ENCODE measurements at places on chromosomes 4 and X.
A peak's percentile ranks its signal among the peaks of the same experiment; 100 is the strongest.

GRCh38 chr4:66741081-66741480 is 804.2 kb downstream of the CENPC start:
- no peak for DNase-seq

GRCh38 chr4:90597927-90598326 is 470.7 kb downstream of the CCSER1 start:
- DNase-seq = no peak

- no peak for DNase-seq
Observed at GRCh38 chr4:20096911-20097310, 154.8 kb upstream of the SLIT2 start.

DNA sequence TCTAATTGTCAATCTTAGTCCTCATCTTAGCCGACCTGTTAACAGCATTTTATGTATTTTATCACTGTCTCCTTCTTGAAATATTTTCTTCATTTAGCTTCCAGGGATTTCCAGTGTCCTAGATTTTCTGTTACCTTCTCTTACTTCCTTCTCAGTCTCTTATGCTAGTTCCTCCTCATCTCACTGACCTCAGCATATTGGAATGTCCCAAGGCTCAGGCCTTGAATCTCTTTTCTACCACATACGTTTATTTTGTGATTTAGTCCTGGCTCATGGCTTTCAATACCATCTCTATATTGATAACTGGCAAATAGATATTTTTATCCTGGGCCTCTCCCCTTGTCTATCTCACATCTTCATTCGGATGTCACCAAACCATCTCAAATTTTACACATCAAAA is 61.1 kb downstream of the IQCM start:
- DNase-seq = no peak

GRCh38 chr4:70759627-70760026 is 37.9 kb downstream of the RUFY3 start:
- DNase-seq = no peak

DNA sequence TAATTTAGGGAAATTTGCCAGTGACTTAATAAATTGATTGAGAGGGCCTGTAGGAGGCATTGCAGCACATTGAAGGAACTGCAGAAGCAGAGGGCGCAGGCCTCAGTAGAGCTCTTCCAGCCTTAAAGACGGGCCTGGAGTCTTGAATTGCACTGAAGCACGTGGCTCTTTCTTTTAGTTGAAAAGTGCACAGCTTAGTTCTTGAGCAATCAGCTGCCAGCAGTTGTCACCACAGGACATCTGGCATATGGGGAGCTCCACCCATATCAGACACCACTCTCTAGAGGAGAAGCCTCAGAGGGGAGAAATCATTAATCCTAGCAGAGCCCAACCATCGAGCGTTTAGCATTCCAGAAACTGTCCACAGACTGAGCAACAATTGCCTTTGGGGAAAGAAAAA is 16.0 kb upstream of the FGF16 start:
- DNase-seq = no peak

DNA sequence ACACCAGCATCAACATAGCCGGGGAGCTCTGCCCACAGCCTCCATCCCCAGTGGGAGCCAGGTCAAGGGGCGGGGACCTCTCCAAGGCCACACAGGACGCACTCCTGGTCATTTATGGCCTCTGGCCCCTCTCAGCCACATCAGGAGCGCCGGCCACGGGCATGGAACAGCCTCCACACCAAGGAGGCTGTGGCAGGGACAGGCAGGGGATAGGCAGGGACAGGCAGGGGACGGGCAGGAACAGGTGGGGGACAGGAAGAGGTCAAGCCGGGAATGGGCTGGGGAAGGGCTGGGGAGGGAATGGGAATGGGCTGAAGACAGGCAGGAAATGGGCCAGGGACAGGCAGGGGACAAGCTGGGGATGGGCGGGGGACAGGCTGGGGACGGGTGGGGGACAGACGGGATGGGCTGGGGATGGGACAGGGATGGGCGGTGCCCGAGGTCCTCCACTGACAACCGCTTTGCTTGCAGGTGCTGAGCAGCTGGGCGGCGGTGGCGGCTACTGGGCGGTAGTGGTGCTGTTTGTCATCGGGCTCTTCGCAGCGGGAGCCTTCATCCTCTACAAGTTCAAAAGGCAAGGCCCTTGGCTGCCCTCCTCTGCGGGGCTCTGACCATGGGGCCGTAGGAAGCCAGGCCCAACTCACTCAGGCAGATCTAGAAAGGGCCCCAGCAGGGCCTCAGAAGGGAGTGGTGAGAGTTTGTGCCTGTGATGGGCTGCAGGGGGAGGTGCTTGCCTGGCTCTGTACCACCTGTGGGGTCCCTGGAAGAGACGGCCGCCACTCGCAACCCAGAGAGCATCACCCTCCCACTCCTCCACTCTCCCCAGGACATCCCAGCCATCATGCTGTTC is 205.6 kb downstream of the AFAP1 start:
- no peak for DNase-seq

DNA sequence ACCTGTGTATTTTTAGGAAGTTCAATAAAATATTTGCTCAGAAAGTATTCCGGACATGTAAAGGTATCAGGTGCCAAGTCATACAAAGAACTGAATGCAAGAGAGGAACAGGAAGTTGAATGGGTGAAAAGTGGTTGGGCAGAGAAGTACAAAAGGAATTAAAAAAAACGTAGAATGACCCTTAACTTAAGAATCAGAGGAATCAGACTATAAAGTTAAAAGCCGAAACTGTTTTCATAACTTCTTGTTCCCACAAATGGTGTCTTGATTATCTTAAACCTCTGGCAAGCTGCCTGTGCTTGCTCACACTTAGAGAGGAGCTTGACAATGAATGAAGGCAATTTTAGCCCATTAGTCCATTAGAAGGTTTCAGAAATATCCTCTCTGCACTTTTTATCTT is 81.6 kb upstream of the HHIP start:
- DNase-seq = no peak

DNA sequence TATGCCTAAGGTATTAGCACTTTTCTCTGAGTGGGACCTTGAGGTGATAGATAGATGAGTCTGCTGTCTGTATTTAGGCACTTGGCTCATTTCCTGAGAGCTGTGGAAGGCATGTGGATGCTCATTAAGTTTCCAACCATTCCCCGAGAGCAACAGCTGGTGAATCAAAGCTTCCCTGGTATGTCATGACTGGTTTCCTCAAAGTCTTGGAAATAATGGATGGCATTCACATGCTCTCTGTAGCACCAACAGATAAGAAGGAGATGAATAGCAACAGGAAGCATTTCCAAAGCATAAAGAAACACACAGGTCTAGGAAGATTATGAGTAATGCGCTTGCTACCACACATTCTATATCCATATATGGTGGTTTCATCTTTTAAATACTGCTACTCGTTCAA is 118.3 kb upstream of the ETNPPL start:
- DNase-seq = no peak

GRCh38 chr4:169060391-169061091 is 50.5 kb upstream of the CBR4 start:
- no peak for DNase-seq

GRCh38 chr4:82423245-82424054 is 6.8 kb downstream of the HNRNPDL start:
- DNase-seq = no peak

DNA sequence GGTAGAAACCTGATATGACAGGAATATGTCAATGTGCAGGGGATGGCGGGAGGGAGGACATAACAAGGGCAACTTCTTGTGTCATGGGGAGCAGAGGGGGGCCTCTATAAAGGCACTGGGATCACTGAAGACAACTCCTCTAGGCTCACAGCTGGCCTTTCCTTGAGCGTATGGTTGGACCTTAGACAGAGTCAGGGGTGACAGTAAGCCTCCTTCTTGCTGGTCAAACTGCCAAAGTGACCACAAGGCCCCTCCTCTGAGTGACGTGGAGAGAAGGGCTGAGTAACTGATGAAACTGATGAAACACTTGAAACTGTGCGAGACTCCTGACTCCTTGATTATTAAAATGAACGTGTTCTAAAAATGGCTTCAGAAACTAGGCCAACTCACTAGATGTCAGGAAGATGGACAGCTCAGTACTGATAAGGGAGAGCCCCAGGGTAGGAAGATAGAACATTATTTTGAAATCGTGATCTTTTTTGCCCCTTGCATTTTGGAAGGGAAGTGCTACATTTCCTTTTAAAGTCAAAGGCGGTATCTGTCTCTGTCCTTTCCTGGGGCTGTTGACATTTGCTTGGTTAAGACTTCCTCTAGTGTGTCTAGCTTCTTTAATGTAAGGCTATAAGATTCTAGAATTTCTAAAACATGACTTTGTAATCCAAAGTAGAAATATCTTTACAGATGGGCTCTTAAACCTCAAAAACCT is 1.6 kb downstream of the RAB33A start:
- peak; percentile 17 for DNase-seq

GRCh38 chr4:114036426-114036825 is 57.0 kb upstream of the ARSJ start:
- DNase-seq = no peak

DNA sequence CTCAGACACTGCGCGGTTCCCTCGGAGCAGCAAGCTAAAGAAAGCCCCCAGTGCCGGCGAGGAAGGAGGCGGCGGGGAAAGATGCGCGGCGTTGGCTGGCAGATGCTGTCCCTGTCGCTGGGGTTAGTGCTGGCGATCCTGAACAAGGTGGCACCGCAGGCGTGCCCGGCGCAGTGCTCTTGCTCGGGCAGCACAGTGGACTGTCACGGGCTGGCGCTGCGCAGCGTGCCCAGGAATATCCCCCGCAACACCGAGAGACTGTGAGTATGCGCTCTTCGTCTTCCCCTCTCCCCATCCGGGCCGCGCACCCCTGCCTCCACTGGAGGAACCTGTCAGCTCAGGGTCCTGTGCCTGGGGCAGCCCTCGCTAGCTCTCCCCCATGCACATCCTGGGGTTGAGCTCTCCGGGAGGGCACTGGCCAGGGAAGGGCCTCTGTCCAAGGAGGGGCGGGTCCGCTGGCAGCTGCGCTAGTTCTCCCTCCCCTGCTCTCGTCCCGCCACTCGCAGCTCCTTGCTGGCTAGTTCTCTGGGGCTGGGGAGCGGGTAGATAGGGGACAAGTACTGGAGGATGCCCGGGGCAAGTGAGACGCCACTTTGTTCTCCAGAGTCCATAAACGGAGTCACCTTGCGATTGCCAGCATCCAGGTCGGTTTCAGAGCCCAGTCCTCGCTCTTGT is 2.2 kb downstream of the SLIT2 start:
- no peak for DNase-seq

- DNase-seq = no peak
Observed at GRCh38 chrX:41692162-41692749, 3.5 kb downstream of the GPR34 start.

DNA sequence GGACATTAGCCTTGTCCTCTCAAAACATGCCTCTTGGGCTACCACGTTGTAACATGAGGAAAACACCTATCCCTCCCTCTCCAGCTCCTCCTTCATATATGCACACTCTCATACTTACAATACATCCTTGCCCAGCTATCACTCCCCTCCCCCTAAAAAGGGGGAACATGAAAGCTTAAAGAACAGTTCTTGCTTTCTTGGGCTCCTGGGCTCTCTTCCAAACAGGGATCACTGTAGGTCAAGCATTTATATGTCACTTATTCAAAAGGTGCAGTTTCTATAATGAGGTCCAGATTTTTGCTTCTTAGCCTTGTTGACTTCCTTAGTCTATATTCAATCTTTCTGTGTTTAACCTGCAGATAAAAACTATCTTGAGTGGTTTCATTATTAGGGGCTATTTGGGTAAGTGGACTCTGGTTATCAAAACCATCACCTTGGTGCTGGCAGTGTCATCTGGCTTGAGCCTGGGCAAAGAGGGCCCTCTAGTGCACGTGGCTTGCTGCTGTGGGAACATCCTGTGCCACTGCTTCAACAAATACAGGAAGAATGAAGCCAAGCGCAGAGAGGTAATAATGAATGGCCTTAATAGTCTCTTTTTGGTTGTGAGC is 119.4 kb downstream of the AKAP4 start:
- DNase-seq = no peak

GRCh38 chrX:17206584-17206983 is 168.4 kb upstream of the NHS start:
- DNase-seq = no peak
